ENCODE measurements at places on chromosomes 7 and 10. TPM values are rescaled to one million over a fixed set of nuclear protein-coding genes. Genes with fewer than 3 reads are reported as not detected.

GRCh38 chr7:155457544-155458110 lies 302 bp upstream of the EN2 start:
- H3K27ac ChIP-seq, result no peak overlapping the region
- DNase-seq, result no peak
- H3K36me3 ChIP-seq, result no peaks in the 10 kb centered on the region
- peaks cover 97% of the 10 kb centered on the region for H3K27me3 ChIP-seq
- peak overlapping the region; percentile 40 for H3K4me3 ChIP-seq

Gene ADRA2A
- 3.9 TPM for total RNA-seq

Gene SFRP5
- 24.6 TPM for total RNA-seq

- H3K27me3 ChIP-seq, result no peaks in the 10 kb centered on the region
- peaks cover 6% of the 10 kb centered on the region for H3K36me3 ChIP-seq
- H3K4me3 ChIP-seq, result no peak overlapping the region
Measured at GRCh38 chr10:94353336-94353735, 9.4 kb downstream of the NOC3L start.

Gene NEBL
- total RNA-seq, result 1.1 TPM

- no peak overlapping the region for H3K27ac ChIP-seq
- H3K36me3 ChIP-seq, result no peaks in the 10 kb centered on the region
- no peak overlapping the region for H3K4me3 ChIP-seq
Measured at GRCh38 chr10:26854524-26854923, 6.2 kb downstream of the ABI1 start.

Gene MBL2
- not detected for total RNA-seq

Gene CCL24
- total RNA-seq, result not detected

- DNase-seq, result no peak
- H3K4me1 ChIP-seq, result peaks cover 30% of the 10 kb centered on the region
- no peaks in the 10 kb centered on the region for H3K27me3 ChIP-seq
- H3K36me3 ChIP-seq, result no peaks in the 10 kb centered on the region
- peak overlapping the region; percentile 35 for H3K27ac ChIP-seq
- H3K4me3 ChIP-seq, result no peak overlapping the region
Measured at GRCh38 chr10:63273577-63273976, 140.4 kb downstream of the NRBF2 start.

GRCh38 chr10:73086816-73087215 lies 9.8 kb downstream of the P4HA1 start:
- H3K27me3 ChIP-seq, result no peaks in the 10 kb centered on the region
- peaks cover 7% of the 10 kb centered on the region for H3K4me1 ChIP-seq
- no peak overlapping the region for H3K4me3 ChIP-seq
- no peak overlapping the region for H3K27ac ChIP-seq

DNA sequence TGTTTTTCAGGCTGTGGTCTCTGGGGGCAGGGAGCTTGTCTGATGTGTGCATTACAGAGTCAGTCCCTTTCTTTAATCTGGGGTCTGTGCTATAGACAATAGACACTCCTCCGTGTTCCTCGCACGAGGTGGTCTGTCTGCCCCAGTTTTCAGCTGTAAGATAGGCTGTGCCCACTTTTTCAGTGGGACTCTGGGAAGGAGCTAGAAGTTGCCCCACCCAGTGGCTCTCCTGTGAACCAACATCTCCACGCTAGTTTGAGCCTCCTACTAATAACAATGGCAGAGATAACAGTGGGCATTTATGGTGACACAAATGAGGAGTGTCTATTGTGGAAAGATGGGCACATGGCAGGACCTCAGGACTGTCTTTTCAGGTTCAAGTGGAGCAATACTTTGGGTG lies 44.0 kb downstream of the ADRB1 start:
- no peak for DNase-seq
- H3K4me3 ChIP-seq, result no peak overlapping the region
- H3K27me3 ChIP-seq, result no peaks in the 10 kb centered on the region
- no peaks in the 10 kb centered on the region for H3K4me1 ChIP-seq

GRCh38 chr10:44193166-44193565 lies 191.7 kb downstream of the CXCL12 start:
- no peaks in the 10 kb centered on the region for H3K27me3 ChIP-seq
- H3K4me3 ChIP-seq, result no peak overlapping the region
- no peaks in the 10 kb centered on the region for H3K36me3 ChIP-seq

- H3K4me1 ChIP-seq, result no peaks in the 10 kb centered on the region
- H3K4me3 ChIP-seq, result no peak overlapping the region
- no peak for DNase-seq
- no peaks in the 10 kb centered on the region for H3K36me3 ChIP-seq
- no peaks in the 10 kb centered on the region for H3K27me3 ChIP-seq
- H3K27ac ChIP-seq, result no peak overlapping the region
Measured at GRCh38 chr7:106415433-106415832, 130.7 kb upstream of the NAMPT start.

DNA sequence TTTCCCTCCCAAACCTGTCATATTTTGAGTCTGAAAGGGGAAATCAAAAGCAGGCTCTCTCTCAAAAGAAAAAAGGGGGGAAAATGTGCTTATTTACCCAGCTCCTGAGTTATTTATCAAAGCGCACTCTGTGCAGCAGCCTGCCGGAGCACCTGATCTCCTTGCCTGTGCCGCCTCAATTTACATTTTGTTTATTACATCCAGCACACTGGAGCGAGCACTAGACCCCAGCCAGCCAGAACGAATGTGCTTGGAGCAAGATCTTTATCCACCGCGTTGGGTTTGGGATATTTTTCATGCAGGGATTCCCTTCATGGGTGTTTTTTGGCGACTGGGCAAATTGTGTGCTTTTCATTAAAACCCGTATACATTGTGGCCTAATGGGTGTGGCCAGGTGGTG lies 161.9 kb upstream of the INSYN2A start:
- H3K4me3 ChIP-seq, result no peak overlapping the region
- no peaks in the 10 kb centered on the region for H3K27me3 ChIP-seq
- no peak overlapping the region for H3K27ac ChIP-seq
- no peaks in the 10 kb centered on the region for H3K36me3 ChIP-seq
- no peaks in the 10 kb centered on the region for H3K4me1 ChIP-seq

- no peaks in the 10 kb centered on the region for H3K36me3 ChIP-seq
- no peaks in the 10 kb centered on the region for H3K27me3 ChIP-seq
- no peak for DNase-seq
- no peak overlapping the region for H3K4me3 ChIP-seq
- peak overlapping the region; percentile 96 for H3K27ac ChIP-seq
Measured at GRCh38 chr10:113681533-113682470, 2.1 kb downstream of the CASP7 start.

Gene CTNNA3
- total RNA-seq, result 4.4 TPM

DNA sequence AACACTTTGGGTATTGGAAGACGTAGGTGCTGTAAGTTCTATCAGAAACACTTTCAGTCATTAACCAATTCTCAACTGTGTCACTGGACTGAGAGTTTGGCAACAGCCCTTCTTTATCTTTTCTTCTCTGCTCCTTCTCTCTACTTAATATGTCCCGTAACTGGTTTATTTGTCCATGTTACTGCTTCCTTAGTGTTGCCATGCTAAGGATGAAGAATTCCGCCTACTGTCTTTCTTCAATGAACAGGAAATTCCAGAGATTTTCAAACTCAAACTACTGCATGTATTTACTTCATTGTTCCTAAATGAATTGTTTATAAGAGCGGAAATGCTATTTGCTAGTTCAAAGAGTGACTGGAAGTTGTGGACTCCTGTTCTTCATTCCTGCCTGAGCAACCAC lies 143.7 kb downstream of the TAX1BP1 start:
- H3K27me3 ChIP-seq, result no peaks in the 10 kb centered on the region
- no peaks in the 10 kb centered on the region for H3K36me3 ChIP-seq
- no peak overlapping the region for H3K27ac ChIP-seq
- no peak for DNase-seq
- no peaks in the 10 kb centered on the region for H3K4me1 ChIP-seq
- H3K4me3 ChIP-seq, result no peak overlapping the region

Gene SLC26A5
- 0.36 TPM for total RNA-seq

- no peak overlapping the region for H3K27ac ChIP-seq
- no peaks in the 10 kb centered on the region for H3K27me3 ChIP-seq
- H3K4me1 ChIP-seq, result no peaks in the 10 kb centered on the region
- no peak overlapping the region for H3K4me3 ChIP-seq
- DNase-seq, result peak; percentile 76
- H3K36me3 ChIP-seq, result no peaks in the 10 kb centered on the region
Measured at GRCh38 chr10:4316161-4316810, 509.7 kb upstream of the AKR1E2 start.

GRCh38 chr7:66748791-66749190 lies 8.3 kb downstream of the RABGEF1 start:
- no peaks in the 10 kb centered on the region for H3K27me3 ChIP-seq
- no peaks in the 10 kb centered on the region for H3K36me3 ChIP-seq
- DNase-seq, result no peak

DNA sequence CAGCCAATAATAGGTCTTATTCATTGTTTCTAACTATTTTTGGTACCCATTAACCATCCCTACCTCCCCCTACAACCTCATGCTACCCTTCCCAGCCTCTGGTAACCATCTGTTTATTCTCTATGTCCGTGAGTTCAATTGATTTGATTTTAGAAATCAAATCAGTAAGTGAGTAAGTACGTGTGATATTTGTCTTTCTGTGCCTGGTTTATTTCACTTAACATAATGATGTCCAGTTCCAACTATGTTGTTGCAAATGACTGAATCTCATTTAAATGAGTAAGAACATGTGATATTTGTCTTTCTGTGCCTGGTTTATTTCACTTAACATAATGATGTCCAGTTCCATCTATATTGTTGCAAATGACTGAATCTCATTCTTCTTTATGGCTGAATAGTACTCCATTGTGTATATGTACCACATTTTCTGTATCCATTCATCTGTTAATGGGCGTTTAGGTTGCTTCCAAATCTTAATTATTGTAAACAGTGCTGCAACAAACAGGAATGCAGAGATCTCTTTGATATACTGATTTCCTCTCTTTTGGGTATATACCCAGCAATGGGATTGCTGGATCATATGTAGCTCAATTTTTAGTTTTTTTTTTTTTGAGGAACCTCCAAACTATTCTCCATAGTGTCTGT lies 49.7 kb upstream of the BICC1 start:
- H3K4me1 ChIP-seq, result no peaks in the 10 kb centered on the region
- no peaks in the 10 kb centered on the region for H3K27me3 ChIP-seq
- no peak overlapping the region for H3K27ac ChIP-seq

DNA sequence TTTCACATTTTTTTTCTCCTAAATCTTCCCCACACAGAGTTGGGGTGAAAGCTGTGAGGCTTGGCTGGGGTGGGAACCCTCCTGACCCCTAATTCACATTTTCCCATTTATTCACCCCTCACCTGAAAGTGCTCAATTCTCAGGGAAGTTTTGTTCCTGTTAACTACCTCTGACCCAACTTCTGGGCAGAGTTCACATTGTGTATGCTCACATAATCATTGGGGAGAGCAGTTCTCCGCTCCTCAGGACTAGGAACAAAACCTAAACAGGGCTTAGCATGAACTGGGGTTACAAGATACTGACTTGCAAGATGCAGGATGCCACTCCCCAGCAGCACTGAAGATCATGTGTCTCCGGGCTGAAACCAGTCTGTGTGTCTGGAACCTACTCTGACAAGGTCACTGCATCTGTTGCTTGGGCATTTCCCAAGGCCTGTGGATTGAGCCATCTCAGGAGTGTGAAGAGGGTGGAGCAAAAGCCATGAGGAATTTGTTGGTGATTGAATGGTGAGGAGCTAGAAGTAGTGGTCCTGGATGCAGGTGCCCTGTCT lies 258.1 kb upstream of the IGFBP3 start:
- H3K27me3 ChIP-seq, result no peaks in the 10 kb centered on the region
- DNase-seq, result no peak
- no peaks in the 10 kb centered on the region for H3K36me3 ChIP-seq
- no peak overlapping the region for H3K4me3 ChIP-seq

GRCh38 chr7:30503274-30504212 lies 1.1 kb downstream of the GGCT start:
- no peaks in the 10 kb centered on the region for H3K36me3 ChIP-seq
- no peak for DNase-seq
- H3K4me1 ChIP-seq, result peaks cover 13% of the 10 kb centered on the region
- peak overlapping the region; percentile 76 for H3K4me3 ChIP-seq

Gene PNLIPRP1
- total RNA-seq, result not detected

DNA sequence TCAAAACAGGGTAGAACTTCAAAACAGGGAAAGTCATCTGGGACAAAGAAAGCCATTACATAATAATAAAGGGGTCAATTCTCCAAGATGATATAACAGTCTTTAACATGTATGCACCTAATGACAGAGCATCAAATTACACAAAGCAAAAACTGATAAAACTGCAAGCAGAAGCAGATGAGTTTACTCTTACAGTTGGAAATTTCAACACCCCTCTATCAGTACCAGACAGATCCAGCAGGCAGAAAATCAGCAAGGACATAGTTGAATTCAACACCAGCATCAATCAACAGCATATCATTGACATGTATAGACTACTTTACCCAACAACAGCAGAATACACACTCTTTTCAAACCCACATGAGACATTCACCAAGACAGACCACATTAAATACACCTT lies 233.0 kb upstream of the NEBL start:
- H3K4me1 ChIP-seq, result no peaks in the 10 kb centered on the region
- no peaks in the 10 kb centered on the region for H3K36me3 ChIP-seq
- DNase-seq, result no peak
- H3K4me3 ChIP-seq, result no peak overlapping the region
- H3K27me3 ChIP-seq, result no peaks in the 10 kb centered on the region

Gene AGR2
- total RNA-seq, result not detected
